Activated naive CD8-positive, alpha-beta T cell treated with anti-CD3 and anti-CD28 coated beads, Interleukin-2, amount 50 U/mL, for 24 hours (primary cell): ENCODE measurements at places on chromosomes 2 and 18.

GRCh38 chr2:181149056-181149455, 168.7 kb downstream of the UBE2E3 start:
- no peak for DNase-seq

- no peak for DNase-seq
These were observed 51.5 kb upstream of the B3GNT7 start for GRCh38 chr2:231343988-231344387.

DNA sequence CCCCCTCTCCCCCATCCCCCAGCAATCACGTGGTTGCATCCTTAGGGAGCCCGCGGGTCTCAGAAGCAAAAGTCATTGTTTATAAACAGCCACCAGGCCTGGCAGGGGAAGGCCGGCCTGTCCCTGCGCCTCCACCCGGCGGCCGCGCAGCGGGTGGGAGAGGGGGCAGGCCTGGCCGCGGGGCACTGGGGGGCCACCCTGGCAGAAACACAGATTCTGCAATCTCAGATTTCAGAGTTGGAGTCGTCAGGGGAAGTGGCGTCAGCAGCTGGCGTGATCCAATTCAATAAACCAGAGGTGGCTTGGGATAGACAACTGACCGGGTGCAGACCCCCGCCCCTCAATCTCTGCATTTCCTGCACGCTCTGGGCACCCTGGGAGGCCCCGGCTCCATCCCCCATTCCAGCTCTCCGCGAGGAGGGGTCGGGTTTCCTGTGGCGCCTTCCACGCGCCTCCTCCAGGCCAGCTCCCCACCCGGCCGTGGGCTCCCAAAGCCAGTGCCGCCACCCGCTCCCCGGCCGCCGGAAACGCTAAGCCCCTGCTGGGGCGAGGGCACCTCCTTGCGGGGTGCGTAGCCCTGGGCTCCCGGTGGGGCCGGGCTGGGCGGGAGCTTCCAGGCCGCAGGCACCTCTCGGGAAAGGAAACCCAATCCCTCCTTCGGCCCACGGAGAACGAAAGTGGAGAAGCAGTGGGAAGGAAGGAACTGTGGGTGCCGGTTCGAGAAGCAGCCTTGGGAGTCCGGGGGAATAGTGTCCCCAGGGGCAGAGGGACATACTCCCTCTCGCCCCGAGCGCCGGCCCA, 1.1 kb downstream of the BIN1 start:
- no peak for DNase-seq

DNA sequence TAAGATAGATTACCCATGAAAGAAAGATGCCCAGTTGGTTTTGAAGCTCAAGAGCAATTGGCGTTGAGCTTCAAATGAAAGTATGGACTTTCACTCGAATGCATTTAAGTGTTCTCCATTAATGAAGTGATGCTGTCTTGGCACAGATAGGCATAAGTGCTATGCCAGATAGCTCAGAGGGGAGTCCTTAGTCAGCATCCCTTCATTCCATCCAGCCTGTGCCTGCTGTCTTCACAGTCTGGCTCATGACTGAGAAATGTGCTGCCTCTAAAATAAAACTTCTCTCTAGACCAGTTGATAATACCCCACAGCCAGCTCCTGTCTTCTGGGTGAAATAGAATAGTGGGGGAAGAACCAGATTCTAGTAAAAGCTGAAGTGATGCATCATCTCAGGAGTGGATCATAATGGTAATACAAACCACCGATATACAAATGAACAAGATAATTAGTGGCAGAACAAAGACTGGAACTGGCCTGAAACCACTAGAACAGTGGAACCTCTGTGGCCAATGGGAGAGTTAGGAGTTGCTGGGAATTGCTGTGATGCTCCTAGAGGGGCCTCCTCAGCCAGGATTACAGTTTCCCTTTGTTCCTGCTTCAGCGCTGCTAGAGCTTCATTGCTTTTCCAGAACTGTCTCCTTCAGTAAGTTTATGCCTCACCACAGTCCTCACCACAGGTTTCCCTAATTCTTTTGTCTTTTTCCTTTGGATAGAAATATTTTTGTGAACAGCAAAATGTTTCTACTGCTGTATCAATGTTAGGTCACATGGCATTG, 359.3 kb downstream of the KIAA1328 start:
- DNase-seq, result no peak

DNA sequence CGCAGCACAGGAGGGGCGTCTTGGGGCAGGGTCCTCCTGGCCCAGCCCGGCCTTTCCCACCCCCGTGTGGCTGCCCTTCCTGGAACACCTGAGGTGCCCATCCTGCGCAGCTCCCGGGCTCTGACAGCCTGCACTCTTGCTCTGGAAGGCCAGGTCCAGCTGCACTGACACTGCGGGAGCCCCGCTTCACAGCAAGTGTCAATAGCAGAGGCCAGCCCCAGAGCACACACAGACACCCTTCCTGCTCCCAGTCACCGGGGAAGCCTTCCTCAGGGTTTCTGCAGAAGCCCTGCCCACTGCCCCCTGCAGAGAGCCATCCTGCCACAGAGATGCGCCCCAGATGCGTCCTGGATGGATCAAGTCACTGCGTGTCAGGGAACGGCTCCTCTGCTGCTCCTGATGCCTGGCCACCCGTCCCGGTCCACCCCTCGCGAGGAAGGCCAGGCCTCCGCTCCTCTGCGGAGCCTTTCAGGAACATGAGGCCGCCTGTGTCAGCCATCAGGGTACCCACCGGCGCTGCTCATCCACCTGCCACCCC, 519.2 kb upstream of the MYT1L start:
- DNase-seq, result no peak

GRCh38 chr2:180717588-180717987, 262.8 kb upstream of the UBE2E3 start:
- no peak for DNase-seq
